ENCODE measurements at places on chromosomes 6 and 20.
A peak's percentile ranks its signal among the peaks of the same experiment; 100 is the strongest.

DNA sequence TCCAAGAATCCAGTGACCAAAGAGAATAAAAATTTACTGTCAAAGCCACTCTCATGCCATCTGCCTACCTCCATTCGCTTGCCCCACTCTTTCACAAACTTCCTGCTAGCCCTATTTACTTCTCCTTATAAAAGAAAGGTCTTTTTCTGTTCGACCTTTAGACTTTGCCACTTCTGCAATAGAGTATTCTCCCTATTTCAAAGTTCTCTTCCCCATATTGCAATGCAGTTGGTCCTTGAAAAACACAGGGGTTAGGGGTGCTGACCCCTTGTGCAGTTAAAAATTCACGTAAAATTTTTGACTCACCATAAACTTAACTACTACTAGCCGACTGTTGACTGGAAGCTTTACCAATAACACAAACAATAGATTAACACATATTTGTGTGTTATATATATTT lies 15.0 kb downstream of the CCN2 start:
- no peak for DNase-seq

GRCh38 chr6:10460096-10460495 lies 45.2 kb upstream of the TFAP2A start:
- no peak for DNase-seq

DNA sequence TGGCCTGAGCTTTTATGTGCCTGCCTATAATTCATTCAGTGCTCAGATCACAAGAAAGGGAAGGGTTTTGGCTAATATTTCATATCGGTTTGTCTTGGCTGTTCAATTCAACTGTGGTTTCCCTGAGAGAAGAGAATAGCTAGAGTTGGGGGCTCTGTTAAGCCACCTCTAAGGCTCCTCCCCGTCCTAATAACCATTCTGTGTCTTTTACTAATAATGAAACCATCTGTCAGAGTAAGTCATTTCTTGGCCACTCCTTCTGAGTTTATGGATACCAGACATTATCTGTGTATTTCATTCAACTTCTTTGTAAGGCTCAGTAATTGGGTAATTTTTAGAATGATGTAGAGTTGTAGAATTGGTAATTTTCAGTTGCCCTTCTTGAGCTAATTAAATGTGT lies 5.2 kb downstream of the STX11 start:
- DNase-seq = no peak

DNA sequence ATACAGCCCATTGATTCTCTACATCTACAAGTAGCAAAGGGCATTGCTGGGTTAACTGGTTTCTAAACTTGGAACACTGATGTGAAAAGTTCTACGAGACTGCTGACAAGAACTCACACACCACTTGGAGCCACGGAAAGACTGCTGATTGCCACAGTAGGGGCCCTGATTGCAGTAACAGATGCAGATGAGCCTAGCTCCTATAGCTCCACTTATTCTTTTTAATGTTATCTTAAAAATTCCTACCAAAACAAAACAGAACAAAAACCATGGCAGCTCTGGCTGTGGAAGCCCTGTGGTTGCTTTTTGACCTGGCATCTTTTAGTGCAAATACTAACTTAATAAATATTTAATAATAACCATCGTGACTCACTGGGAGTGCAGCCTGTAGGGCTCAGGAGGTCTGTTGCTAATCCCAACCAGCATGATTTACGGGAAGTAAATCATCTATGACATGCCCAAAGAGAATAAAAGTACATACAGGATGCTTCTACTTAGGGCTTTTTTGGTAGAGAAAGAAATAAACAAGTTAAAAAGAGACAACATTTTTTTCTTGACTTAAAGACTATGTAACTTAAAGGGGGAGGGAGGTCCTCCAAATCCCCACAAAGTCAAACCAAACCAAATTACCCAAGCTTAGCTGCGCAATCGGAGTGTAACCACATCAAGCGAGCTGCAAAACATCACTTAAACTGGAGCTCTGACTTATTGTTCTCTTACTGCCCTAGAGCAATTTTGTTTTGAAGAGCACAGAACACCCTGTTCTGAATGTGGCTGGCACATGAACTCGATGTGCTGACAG lies 87.2 kb downstream of the FKBP5 start:
- peak; percentile 26 for DNase-seq

DNA sequence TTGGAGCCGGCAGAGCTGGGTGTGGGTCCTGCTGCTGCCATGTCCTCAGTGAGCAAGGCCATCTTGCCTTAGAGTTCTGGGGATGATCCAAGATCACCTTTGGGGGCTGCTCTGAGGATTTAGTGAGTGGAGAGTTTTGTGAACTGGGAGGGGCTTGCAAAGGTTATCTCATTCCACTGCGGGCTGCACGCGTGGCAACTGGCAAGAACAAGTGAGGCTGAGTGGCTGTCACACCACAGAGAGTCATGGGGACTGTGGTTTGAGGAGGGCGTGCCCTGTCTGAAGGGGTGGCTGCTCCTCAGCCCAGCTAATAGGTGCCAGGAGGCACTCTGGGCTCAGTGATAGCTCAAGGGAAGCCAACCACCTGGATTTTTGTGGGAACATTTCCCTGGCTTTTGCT lies 37.6 kb downstream of the TTLL9 start:
- no peak for DNase-seq
